Ascending aorta (tissue), 2 donors: ENCODE measurements at places on chromosomes 12 and 14.
A peak's percentile ranks its signal among the peaks of the same experiment; 100 is the strongest.

GRCh38 chr12:10065241-10065640 lies 33.5 kb downstream of the CLEC1A start:
- DNase-seq, result no peak

DNA sequence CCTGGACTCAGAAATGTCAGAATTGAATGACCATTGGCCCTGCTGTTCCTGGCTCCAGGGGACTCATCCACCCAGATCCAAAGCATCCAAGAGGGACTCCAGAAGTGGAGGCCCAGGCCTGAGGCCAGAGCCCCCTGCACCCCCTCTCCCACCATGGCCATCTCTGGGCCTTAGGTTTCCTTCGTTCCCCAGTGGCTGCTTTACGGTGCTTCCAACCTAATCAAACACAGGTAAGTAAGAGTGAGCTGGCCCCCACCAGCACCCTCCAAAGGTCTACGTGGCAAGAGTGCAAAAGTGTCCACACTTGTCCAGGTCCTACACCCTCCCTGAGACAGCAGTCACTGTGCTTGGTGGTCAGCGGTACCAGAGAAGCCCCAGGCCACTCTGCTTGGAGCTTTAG lies 139.0 kb downstream of the DPF3 start:
- DNase-seq, result no peak

DNA sequence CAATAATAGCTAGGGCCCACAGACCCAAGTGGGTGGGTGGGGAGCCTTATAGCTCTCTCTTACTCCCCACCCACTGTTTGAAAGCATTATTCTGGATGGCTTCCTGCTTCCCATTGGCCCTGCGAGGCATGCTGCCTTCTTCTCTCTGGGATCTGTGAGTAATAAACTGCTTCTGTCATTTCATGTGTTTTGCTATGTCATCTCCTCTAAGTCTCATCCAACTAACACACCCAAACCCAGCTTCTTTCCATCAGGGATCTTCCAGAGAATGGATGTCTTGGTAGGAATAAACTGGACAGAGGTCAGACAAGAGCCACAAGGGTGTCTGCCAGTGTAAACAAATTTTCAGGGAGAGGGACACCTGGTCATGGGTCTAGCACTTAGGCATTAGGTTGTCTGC lies 66.4 kb upstream of the BDKRB2 start:
- DNase-seq, result no peak

DNA sequence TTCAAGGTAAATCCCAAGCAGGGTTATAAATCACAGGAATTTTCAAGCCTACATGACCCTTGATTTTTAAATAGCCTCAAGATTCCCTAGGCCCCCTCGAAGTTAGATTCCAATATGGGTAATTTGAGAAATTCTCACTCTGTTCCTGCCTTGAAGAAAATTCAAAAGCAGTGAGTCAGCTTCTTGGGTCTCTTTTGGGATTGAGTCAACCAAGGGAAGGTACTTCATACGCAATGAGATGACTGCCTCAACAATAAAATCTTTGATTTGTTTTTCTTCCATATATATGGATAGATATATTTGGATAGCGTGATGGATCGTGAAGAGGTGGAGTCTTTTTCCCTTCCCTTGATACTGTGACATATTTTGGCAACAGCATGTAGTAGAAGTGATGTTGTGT lies 180.4 kb upstream of the ATP2B1 start:
- no peak for DNase-seq

DNA sequence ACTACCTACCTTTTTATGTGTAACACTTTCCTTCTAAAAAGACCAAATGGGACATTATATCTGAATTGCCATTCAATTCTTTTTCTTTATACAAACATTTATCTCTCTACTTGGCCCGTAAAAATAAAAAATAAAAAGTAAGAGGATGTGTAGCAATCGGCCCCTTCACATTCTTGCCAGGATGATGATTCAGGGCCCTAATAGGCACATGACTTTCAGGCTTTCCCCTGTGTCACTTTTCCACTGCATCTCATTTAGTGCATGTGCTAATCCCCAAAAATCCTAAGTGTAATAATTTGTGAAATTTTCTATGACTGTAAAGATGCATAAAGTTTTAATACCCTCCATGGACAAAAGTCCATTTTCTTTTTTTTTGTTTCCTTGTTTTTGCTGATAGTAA lies 23.0 kb upstream of the ATP2B1 start:
- peak; percentile 62 for DNase-seq

- DNase-seq, result no peak
Observed at GRCh38 chr12:3580094-3580749, 89.2 kb downstream of the PRMT8 start.

GRCh38 chr12:13595536-13596443 lies 385.6 kb downstream of the GRIN2B start:
- no peak for DNase-seq

DNA sequence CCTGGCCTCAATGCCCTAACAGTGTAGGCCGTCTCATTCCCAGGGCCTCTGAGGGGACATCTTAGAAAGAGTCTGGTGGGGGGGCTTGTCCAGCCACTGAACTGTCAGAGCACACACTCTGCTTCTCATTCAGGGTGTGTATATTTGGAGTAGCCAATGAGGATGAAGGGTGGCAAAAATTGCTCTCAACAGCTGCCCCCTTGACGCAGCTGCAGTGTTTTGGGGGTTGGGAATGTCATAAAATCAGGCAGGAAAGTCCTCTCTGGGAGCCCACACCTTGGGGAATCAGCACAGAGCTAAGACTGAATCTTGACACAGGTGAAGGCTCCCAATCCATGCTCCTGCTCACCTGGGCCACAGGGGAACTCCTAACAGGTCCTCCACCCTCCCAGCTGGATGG lies 1.5 kb downstream of the RASAL1 start:
- no peak for DNase-seq

GRCh38 chr14:56515739-56516138 lies 63.9 kb upstream of the TMEM260 start:
- DNase-seq, result no peak

- DNase-seq, result peak; percentile 78
Observed at GRCh38 chr12:41932470-41932991, 212.1 kb downstream of the GXYLT1 start.

- no peak for DNase-seq
Observed at GRCh38 chr12:6952121-6952862, 1.1 kb downstream of the PTPN6 start.

GRCh38 chr12:27840229-27840999 lies 60.4 kb upstream of the MANSC4 start:
- DNase-seq, result no peak

GRCh38 chr12:11607313-11608081 lies 42.0 kb upstream of the ETV6 start:
- no peak for DNase-seq

DNA sequence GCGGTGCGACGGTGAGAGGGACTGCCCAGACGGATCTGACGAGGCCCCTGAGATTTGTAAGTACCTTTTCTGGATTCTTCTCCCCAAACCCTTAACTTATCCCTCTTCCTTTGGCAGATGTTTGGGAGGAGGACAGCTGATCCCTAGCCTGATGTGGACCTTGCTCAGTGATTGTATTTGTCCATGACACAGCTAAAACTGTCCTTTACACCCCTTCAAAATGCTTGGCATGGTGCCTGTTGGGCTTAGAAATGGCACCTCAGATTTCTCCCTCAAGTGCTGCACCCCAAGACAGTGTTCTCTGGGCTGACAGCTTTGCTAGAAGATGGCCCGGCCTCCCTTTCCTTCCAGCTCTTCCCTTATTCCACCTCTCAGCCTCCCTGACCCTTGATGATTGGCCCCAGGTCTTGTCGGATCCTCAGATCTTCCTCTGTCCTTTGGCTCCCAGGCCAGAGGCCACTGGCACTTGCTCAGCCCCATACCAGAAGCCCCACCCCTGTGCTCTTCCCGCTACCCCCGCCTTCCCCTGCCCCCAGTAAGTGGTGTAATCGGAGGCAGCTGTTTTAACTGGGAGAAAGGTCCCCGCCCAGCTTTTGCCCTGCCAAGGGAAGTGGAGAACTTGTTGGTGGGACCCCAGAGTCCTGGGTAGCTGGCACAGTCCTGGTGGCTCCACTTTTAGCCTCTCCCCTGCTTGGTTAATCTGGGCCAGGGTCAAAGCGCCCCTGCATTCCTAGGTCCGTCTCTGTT lies 8.7 kb downstream of the LRP1-AS start:
- no peak for DNase-seq

DNA sequence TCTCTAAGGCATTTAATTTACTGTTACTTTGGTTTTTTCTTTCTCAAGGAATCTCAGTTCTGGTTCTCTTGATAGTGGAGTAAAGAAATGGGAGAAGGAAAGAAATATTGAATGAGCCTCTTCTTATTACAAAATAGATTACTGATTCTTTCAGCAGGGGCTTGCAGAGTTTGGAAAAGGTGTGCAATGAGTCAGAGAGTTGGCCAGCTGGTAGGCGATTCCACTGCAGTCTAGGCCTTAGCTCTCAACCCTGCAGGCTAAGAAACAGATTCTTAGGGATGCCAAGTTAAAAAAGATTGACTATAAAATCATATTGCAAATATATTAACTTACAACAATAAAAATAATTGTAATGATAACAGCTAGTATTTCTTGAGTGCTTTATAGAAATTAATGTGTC lies 25.8 kb downstream of the NR1H4 start:
- no peak for DNase-seq

DNA sequence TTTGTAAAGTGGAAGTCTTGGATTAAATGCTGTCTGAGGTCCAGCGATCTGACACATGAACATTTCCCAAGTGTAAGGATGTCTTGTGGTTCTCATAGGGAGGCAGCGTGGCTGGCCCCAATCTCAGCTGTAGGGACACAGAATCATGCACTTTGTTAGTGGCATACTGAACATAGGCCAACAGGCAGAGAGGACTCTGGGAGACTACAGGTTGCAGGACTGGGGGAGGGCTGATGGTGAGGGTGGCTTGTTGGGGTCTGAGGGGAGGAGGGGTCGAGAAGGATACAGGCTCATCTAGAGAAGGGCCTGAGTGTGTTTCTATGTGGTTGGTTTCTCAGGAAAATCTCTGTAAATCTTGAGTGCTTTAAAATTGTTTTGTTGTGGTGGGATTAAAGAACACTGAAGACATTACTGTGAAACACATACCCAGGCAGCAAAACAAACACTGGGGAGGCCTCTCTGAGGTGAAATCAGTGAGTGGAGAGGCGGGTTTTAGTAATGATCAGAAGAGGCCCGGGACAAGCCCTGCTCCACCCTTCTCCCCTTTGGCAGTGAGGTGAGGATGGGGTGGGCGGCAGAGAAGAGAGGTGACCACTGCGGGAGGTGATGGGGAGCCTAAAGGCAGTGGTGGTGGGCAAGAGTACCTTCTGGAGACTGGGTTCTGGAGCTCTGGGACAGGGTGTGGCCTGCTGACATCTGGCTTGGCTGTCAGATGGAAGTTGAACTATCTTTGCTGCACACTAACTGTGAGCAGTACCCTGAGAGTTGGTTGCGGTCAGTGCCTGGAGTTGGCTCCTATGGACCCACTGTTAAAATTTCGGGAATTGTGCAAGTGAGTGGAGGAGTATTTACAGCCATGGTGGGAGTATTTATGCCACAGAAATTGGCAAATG lies 3.3 kb downstream of the NYNRIN start:
- DNase-seq, result no peak

- DNase-seq, result no peak
Observed at GRCh38 chr12:54135621-54136350, 53.0 kb downstream of the SMUG1 start.

DNA sequence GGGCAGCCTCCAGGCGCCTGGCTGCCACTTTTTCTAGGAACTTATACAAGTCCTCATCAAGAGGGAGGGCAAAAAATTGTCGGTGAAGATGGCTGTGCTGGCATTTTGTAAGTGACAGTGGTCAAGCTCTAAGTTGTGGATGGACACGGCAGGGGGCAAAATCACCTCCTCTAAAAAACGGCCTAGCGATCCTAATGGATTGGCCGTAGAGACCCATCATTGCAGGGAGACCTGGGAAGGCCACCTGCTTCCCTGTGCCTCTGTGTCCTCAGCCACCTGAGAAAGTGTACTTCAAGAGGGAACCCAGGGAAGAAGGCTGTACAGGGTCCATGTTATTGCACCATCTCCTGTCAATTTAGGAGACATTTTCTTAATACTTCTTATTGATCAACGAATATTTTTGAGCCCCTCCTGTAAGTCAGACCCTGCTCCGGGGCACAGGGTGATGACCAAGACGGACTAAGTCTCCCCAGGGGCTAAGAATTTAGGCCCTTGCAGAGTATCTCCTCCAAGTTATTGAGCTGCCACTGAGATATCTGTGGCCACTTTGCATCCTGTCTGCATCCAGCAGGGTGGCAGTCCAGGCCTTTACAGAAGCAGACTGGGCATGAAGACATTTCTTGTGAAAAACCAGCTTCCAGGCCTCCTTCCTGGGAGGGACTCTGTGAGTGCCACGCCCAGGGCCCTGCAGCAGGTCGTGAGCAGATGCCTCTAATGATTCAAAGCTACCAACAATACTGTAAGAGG lies 40.5 kb downstream of the PSMA6 start:
- no peak for DNase-seq

DNA sequence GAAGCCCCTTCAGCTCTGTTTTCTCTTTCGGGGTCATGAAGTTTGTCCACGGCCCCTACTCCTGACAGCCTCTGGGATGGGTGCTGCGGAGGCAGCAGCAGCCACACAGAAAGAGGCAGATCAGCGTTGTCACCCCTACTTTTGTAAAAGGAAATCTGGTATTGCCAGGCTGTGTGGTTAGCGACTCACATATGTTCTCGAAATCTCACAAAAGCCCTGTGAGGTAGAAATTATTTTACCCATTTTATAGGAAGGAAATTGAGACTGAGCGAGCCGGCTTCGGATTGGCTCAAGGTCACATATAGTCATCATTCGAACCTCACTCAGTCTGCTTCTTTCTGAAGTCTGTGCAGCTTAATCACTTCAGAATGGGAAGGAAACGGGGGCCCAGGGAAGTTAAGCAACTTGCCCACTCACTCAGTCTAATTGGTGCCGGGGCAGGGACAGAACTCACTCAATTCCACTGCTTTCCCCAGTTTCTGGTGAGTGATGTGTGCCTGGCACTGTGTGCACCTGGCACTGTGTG lies 1.1 kb upstream of the CKAP4 start:
- peak; percentile 70 for DNase-seq

DNA sequence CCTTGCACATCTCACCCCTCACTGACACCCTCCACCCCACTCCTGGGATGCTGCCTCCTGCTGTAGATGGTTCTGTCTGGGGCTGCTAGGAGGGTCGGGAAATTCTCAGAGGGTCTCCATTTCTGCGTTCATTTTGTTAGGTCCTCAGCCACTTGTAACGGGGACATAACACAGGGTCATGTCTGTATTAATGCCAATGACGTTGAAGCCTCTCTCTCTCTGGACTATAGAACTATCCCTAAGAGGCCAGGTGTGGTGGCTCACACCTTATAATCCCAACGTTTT lies 14.6 kb downstream of the SIVA1 start:
- no peak for DNase-seq

DNA sequence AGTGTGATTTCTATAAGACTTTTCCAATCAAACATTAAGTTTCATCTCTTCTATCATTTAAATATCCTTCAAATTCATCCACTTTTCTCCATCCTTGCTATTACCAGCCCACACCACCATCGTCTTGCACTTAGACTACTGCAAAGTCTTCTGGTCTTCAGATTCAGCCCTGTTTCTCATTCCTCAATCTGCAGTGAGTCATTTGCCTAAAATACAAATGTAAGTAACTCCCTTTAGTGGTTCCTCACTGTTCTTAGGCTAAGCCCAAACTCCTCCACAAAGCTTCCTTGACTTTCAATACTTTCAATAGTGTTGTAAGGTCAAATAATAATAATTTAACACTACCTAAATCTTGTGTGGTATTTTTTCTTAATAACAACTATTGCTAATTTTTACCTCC lies 83.3 kb downstream of the PLEKHG7 start:
- no peak for DNase-seq

- no peak for DNase-seq
Observed at GRCh38 chr12:70661466-70662161, 24.4 kb upstream of the PTPRB start.

- no peak for DNase-seq
Observed at GRCh38 chr14:75486318-75486717, 36.0 kb upstream of the BATF start.

- no peak for DNase-seq
Observed at GRCh38 chr12:55699471-55700055, 8.1 kb downstream of the ITGA7 start.
